ENCODE measurements at places on chromosomes 6 and 20.

DNA sequence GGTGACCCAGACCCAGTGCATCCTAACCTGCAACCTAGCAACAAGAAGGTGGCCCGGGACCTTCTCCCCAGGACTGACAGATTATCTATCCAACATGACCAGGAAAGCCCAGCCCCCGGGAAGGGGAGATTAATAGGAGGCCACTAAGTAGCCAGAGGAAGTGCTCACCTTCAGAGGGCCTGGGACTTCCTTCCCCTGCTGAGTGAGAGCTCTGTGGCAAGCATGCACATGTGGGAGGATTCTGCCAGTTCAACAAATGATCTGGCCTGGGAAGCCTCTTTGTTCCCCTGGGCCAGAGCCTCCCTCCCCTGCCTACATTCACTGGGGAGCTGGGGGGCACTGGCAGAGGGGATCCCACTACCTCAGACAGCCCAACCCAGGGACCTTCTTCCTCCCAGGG lies 39.6 kb downstream of the SHLD1 start:
- DNase-seq = no peak

- no peak for DNase-seq
These were observed 112.4 kb downstream of the PRKN start for GRCh38 chr6:162615016-162615705.

GRCh38 chr6:106637051-106637716 lies 7.8 kb downstream of the QRSL1 start:
- no peak for DNase-seq

DNA sequence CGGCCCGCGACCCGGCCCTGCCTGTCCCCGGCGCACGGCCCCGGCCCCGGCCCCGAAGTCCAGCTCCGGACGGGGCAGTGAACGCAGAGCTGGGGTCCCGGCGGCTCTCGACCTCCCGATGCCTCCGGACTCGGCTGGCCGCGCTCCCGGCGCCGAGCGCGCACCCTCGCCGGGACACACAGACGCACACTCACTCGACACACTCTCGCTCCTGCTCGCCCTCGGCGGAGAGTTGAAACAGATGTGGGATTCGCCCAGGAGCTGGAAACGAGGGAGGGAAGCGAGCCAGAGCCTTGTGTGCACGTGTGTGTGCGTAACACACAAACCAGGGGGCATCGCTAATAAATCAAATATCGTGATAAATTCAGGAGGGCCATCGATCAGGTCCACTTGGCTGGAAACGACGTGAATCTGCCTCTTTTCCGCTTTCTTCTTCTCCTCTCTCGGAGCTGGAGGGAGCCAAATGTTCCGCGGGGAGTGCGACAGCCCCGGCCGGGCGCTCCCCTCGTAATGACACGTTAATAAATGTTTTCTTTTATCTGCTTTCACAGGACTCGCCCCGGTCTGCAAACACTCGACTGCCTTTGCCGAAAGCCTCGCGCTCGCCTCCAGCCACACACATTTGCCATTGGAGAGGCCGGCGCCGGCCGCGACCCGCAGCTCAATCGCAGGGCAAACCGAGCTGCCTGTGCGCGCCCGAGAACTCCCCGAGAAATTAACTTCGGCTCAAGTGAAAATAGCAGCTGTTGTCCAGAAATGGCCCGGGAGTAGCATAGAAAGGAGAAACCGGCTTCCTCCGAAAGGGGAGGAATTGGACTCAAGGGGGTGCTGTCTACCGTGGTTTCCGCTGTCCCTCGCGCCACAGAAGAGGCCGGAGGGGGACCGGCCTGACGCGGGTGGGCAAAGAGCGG lies 828 bp upstream of the SULF2 start:
- DNase-seq = no peak

DNA sequence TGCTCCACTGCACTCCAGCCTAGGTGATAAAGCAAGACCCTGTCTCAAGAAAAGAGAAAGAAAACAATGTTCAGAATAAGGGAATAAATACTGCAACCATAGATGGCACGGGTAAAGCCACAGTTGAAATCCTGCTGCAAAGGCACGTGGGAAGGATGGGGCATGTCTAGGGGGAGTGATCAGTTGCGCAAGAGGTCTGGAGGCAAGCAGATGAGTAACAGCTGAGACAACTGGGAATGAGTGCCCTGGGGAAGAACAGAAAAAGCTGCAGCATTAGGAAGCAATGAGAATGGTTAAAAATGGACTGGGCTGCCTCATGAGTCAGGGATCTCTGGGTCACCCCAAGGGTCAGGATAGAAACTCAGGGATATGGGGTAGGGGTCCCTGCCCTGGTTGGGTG lies 96.3 kb downstream of the GMPR start:
- DNase-seq = no peak

DNA sequence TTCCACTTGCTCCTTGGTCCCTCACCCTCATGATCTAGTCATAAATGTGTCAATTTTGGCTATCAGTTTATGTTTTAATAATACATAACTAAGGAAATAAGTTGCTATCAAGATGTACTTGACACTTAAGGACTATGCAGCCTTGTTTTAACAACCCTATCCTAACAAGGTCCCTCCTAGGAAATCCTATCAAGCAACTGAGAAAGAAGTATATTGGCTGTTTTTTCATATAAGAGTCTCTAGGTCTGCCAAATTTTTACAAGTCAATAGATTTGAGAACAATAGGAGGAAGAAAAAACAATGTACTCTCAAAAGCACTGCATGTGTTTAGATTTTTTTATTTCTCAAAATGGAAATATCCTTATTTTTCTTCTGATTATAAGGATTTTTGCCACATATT lies 14.7 kb downstream of the FILIP1 start:
- DNase-seq = no peak

DNA sequence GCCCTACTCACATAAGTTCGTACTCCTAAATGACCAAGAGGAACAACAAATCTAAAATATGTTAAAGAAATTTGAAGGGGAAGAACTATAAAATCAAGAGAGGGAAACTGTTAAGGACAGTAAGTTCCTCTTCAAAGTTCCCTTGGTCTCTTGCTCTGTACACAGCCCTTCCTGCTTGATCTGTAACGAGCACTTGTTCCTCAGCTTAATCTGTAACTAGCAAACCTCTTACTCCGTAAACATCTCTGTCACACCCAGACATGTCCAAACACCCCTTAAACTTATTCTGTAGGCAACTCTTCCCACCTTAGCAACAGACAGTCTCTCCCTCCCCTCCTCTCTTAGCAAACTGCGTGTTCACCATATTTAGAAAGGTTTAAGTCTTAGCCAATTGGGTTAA lies 29.9 kb downstream of the PLN start:
- no peak for DNase-seq

DNA sequence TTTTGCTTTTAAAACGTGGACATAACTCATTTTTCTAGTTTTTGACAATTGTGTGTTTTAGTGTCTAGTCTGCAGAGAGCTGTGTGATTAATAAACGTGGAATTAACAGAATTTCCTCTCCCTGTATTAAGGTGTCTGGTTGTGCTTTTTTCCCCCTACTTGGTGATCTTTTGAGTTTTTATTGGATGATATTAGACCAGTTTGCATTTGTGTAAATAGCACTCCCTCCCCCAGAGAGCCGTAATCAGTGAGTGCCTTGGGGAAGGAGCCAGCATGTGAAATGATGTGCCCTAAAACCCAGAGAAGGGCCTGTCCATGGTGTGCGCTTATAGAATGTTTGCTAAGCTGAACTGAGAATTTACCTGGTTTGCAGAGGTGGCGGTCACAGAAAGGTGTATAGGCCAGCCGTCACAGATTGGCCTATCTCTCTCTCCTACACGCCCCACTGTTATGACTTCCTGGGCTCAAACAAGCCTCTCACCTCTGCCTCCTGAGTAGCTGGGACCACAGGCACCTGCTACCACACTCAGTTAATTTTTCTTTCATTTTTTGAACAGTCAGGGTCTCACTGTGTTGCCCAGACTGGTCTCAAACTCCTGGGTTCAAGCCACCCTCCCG lies 42.4 kb downstream of the ALDH5A1 start:
- no peak for DNase-seq

DNA sequence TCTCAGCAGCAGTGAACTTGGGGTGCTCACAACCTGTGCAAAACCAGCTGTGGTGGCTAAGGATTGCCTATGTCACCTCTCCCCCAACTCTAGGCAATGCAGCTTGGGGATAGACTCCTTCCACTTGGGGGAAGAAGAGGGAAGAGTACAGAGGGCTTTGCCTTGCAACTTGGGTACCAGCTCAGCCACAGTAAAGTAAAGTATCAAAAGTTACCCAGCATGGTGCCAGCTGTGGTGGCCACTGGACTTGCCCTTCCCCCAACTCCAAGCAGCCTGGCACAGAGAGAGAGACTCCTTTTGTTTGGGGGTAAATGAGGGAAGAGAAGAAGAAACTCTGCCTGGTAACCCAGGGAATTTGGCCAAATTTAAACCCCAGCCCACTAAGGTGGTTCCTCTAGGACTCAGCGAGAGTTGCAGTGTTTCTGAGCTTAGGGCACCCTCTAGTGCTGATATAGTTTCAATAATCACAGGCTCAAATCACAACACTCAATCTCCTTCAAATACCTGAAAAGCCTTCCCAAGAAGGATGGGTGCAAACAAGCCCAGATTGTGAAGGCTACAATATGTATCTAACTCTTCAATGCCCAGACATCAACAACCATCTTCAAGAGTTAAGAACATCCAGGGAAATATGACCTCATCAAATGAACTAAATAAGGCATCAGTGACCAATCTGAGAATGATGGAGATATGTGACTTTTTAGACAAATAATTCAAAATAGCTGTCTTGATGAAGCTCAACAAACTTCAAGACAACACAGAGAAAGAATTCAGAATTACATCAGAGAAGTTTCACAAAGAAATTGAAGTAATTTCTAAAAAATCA lies 7.6 kb upstream of the DEFB129 start:
- DNase-seq = no peak

- DNase-seq = no peak
These were observed 73.0 kb downstream of the TIAM2 start for GRCh38 chr6:155067956-155068615.

GRCh38 chr20:9145142-9145541 lies 76.3 kb downstream of the PLCB4 start:
- no peak for DNase-seq

GRCh38 chr6:10081957-10082356 lies 332.9 kb downstream of the TFAP2A start:
- no peak for DNase-seq

GRCh38 chr6:133705731-133706130 lies 183.2 kb upstream of the TCF21 start:
- no peak for DNase-seq

DNA sequence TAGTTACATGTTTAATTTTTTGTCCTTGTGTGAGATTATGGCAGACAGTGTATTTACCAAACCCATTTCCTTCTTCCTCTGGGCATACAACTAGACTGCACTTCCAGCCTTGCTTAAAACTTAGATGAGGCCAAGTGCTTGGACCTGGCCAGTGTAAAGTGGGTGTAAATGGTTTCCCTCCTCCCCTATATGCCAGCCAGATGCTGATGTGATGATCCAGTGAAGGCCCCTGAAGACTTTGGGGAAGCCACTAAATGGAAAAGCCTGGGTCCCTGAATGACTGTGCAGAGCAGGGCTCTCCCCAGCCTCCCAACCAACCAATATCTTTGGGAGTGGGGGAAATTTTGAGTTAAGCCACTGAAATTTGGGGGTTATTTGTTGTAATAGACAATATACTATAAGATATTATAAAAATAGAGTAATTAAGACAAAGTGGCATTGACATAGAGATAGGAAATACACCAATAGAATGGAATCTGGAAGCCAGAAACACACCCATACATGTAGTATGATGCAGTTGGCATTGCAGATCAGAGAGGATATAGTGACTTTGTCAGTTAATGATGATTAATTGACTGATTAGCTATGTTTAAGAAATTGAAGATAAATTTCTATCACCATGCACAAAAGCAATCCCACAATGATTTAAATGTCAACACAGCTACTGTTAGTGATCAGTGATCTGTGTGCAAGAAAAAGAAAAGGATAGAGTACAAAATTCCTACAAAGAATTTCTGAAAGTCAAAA lies 10.4 kb upstream of the SNX9 start:
- no peak for DNase-seq

DNA sequence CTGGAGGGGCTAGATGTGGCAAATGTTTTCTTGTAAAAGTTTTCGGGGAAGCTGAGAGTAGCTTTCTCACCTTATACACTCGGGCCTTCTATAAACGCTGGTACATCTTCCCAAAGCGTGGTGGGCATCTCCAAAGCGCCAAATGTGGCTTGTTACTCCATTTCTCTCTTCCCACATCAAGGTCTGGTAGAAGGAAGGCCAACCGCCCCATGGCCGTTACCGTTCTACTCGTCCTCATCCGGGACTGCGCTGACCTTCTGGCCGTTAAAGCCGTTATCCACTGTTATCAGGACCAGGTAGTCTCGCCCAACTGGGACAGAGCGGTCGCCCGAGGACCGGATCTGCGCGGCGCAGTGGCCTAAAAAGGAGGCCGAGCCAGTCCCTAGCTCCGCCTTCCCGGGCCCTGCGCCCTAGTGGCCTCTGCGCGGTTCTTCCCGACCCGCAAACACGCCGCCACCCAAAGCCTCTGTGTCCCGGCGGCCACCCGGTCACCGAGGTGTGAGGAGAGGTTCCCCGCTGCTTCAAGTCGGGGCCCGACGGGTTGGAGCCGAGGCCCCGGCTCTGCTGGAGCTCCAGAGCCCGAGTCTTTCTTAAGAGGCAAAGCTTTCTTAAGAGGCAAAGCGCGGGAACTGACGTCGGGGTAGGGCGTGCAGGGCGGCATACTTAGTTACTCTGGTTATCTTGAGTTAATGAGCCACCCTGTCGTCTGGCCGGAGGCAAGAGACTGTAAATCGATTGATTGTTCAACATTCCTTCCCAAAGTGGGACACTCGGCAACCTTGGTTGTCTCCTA lies 90.5 kb downstream of the GPX5 start:
- DNase-seq = no peak

DNA sequence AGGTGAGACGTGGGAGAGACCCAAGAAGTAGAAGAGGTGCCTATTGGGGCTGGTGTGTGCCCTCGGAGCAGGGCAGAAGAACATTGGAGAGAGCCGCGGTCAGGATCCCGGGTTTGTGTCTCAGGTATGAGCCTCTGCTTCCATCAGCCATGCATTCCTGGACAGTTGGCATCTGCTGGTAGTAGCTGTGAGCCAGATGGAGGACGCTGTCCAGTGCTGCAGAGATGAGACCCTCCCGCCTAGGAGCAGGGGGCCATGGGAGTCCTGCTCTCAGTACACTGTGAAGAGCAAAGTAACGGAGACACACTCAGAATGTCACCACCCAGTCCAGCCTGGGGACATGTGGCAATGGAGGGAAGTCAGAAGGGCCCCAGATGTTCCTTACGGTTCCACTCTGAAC lies 108.2 kb downstream of the CDH4 start:
- DNase-seq = no peak

DNA sequence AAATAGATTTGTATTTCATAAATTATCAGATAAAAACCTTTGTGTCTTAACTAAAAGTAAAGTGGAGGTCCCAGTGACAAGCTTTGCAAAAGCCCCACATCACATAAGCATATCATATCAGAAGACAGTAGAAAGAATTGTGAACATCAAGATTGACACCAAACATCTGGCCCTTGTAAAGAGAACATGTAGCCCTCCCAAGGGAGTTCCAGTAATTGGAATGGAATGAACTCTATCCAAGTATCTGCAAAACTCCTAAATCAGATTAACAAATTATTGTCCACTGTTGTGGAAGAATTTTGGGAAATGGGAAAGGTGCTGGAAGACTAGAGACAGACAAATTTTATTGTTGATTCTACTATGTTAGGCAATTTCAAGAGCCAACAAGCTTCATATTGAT lies 268.8 kb downstream of the KCNQ5 start:
- DNase-seq = no peak

GRCh38 chr6:14743474-14744211 lies 502.2 kb upstream of the JARID2 start:
- DNase-seq = peak; percentile 90

All from T-helper 2 cell treated with Interferon-gamma antibody and Interleukin-4, amounts not matched to agents 5 μg/mL and 100 μg/mL, for 36 hours (primary cell).